ENCODE measurements at places on chromosomes 1 and 21.

DNA sequence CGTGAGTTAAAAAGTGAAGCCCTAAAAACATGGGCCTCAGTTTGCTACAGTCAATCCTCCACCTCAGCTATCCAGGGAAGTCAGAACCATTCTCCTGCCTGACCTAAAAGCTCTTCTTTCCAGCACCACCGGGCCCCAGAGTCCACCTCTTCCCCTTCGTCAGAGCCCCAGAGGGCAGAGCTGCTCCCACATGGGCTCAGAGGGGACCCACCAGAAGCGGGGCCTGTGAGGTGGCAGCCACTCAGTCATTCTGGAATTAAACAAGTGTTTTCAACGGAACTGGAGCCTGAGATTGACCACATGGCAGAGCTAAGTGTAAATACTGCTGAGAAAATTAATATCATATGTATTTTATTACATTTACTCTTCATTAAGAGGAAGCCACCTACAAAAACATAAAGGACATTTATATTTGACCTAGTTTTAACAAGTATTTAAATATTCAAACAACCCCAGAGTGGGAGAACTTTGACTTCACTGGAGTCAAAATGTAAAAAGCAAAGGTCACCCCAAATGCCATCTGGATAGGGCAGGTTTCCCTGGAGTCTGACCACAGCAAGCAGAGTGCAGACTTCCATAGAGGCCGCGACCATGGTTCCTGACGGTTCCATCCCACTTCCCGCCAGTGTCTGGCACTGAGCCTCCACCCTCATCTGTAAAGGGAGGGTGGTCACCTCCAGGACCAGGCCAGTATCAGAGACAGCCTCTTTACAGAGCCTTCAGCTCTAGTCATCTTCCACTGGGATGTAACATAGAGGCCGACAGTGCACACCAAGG lies 1.8 kb downstream of the SUMO3 start:
- no peak for DNase-seq

- no peak for DNase-seq
Observed at GRCh38 chr1:213670692-213671023, 317.1 kb upstream of the PROX1 start.

DNA sequence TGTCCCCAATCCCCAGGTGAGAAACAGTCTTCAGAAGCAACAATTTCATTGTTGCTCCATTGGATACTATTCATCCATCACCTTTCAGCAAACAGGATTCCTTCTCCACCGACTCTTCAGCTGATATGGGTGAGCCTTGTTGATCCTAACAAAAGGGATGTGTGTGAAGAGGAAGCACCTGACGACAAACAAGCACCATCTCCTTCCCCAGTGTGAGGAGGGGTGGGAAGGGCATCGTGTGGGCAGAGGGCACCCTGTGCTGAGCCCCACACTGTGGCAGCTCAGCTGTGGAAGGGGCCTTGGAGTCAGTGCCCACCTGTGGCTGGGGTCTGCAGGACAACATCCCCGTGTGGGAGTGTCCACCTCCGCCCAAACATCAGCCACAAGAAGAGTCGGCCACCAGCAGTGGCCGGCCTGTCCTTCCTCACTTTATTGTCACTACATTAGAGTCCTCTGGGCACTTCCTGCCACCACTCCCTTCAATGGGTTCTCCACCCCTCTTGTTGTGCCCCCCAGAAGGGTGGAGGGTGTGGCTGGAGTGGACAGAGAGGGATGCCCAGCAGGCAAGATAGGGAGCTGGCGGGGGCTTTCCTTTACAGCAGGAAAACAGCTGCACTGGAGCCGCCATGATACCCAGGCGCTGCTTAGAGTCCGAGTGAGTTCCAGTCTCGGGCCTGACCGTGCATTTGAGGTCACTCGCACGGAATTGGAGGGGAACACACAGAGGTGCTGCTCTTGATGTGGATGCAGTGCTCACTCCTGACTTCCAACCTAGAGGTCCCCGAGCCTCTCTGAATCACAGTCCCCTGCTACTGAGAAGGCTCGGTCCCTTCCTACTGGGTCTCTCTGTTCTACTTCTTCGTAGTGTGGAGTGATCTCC lies 40.9 kb downstream of the VPS26C start:
- no peak for DNase-seq

GRCh38 chr21:37074197-37074510 lies 1.1 kb downstream of the TTC3 start:
- DNase-seq = no peak

DNA sequence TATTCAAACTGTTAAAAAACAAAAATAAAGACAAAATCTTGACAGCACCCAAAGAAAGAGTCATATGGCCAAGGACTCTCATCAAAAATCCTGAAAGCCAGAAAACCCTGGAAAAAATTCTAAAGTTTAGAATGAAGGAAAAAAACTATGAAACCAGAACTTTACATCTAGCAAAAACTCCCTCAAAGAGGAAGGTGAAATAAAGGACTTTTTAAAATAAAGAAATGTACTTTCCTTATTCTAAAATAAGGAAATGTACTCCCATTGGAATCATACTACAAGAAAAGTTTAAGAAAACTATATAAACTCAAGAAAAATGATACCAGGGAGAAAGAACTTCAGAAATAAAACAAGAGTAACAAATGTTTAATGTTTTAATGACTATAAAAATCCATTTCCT lies 206.3 kb downstream of the KCNT2 start:
- no peak for DNase-seq

All from putamen (tissue), 1 donor.